ENCODE measurements at places on chromosomes 2 and 18.

- DNase-seq: no peak
Observed at GRCh38 chr2:169495310-169495928, 14.1 kb upstream of the KLHL41 start.

DNA sequence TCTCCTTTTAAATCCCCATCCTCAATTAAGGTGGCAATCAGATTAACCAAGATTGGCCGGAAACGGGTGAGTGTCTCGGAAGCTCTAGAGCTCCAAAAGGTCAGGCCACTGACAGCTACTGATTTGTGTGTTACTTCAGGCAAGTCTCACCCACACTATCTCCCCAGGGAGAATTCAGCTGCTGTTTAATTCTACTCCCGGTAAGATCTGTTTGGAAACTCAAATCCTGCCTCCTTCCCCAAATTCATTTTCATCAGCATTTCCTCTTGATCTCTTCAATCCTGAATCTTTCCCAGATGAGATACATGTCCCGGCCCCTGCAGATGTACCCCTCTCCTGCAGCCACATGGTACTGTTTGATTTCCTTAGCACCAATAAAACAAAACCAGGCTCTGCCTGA lies 34.9 kb downstream of the EFR3B start:
- no peak for DNase-seq

GRCh38 chr2:232831496-232831895 lies 38.6 kb upstream of the SNORC start:
- no peak for DNase-seq

- no peak for DNase-seq
Observed at GRCh38 chr2:176066645-176067588, 16.8 kb downstream of the EVX2 start.

DNA sequence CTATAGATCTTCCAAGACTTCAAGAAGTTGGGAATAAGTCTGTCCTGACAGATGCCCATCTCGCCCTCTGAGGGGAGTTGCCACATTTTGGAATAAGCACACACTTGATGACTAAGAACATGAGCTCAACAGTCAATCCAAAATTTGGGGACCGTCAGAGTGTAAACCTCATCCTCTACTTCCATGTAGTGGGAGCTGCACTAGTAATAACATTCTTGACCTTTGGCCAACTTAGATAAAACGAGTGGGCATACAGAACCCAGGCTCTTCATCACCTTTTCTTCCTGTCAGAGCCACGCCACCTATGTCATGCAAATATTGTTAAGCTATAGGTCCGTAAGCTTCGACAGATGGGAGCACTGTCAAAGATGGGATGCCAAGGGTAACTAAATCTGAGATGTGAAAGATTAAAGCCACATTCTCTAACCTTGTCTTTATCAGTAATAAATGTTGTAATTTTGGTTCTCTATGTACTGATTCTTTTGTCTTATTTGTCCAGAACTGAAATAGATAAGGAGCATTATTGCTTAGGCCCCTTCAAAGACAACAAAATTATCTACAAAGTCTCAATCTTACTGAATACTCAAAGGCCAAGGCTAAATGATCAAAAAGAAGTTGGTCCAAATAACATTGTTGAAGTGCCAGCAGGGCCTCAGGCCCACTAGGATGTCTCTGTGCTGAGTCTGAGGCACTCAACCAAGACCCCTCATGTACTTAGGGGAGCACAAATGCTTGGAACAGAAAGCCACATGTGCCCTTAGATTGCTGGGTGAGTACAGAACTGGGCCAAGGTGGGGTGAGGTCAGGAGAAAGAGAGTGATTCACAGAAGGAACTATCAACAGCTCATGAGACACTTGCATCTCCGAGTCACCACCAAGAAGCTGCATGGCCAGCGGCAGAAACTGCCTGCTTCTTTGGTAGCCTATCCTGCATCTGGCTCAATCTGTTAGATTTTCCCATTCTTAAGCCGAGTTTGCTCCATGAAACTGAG lies 15.0 kb downstream of the CDH2 start:
- no peak for DNase-seq
